ENCODE measurements at places on chromosomes 2 and 18.

GRCh38 chr2:23697256-23698075, 229.5 kb downstream of the ATAD2B start:
- DNase-seq, result no peak

GRCh38 chr18:31931886-31932240, 11.1 kb downstream of the TRAPPC8 start:
- DNase-seq, result no peak

DNA sequence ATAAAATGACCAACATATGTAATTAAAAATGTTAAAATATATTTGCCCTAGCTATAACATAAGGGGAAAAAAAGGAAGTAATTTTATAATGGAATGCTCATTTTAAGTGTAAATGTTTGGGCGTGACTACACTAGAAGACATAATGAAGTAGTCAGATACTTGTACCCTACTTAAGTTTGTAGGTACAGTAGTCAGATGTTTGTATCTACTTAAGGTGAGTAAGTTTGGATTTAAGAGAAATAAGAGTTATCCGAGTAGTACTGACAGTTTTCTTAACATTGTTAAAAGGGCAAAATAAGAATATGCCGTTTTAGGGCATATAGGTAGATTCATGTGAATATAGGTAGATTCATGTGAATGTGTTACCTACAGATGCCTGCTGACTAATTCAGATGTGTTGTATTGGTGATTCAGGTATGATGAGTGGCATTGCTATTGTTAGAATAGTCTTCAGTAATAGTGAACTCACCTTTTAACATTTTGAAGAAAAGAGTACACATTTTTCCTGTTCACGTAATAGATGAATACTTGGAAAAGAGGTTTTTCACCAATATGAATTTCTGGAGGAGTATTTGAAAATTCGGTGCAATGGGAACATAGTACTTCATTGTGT, 14.9 kb downstream of the VAPA start:
- DNase-seq, result no peak

DNA sequence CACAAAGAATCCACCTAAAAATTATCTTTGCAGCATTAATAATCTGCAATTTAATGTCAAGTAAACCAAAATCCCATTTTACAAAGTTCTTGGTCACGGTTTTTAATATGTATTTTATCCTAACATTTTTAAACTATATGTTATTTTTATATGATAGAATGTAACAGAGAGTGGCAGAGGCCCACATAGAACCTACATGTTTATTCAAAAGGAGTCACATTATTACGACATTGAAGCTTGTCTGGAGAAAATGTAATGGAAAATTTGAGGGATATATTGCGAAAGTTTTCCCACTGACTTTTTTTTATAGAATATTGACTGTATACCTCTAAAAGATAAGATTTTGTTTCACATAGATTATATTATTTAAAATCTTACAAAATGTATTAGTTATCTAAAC, 89.7 kb upstream of the COL3A1 start:
- no peak for DNase-seq

- DNase-seq, result no peak
These were observed 225.3 kb upstream of the HDAC4 start for GRCh38 chr2:239625971-239626734.

DNA sequence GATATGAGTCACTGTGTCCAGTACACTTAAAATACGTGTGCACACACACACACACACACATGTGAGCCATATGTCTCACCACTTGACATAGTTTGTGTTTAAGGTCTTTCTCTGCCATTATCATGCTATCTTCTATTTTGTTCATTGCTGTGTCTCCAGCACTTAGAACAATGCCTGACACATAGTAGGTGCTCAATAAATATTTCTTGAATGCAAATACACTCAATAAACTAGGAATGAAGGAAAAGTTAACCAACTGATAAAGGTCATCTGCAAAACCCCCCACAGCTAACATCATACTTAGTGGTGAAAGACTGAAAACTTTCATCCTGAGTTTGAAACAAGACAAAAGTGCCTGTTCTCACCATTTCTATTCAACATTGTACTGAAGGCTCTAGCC, 4.4 kb downstream of the MOCOS start:
- no peak for DNase-seq

- DNase-seq, result no peak
These were observed 18.8 kb upstream of the DTNB start for GRCh38 chr2:25692143-25692542.

GRCh38 chr2:16438613-16439321, 226.9 kb downstream of the CYRIA start:
- no peak for DNase-seq

DNA sequence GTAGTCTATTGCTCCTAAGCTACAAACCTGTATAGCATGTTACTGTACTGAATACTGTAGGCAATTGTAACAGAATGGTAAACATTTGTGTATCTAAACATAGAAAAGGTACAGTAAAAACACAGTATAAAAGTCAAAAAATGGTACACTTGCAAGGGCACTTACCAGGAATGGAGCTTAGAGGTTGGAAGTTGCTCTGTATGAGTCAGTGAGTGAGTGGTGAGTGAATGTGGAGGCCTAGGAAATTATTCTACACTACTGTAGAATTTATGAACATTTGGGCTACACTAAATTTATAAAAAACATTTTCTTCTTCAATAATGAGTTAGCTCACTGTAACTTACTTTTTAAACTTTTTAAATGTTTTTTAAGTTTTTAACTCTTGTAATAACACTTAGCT, 19.0 kb downstream of the NABP1 start:
- no peak for DNase-seq

All from NCI-H2171 treated with DMSO at 0.1 percent for 48 hours (cell line).